ENCODE measurements at places on chromosomes 3 and 15. TPM values are rescaled to one million over a fixed set of nuclear protein-coding genes. Genes with fewer than 3 reads are reported as not detected.

Gene GP9
- total RNA-seq: not detected

Gene MYL3
- not detected for total RNA-seq

Gene SHC4
- 0.37 TPM for total RNA-seq

Gene DPPA2
- total RNA-seq: not detected

All from airway epithelial cell (primary cell).